ENCODE measurements at places on chromosomes 11 and 22.
A peak's percentile ranks its signal among the peaks of the same experiment; 100 is the strongest.

- DNase-seq, result no peak
Measured at GRCh38 chr11:131354251-131354701, 16.1 kb upstream of the NTM start.

GRCh38 chr11:96393753-96394348 is 4.0 kb downstream of the JRKL start:
- no peak for DNase-seq

DNA sequence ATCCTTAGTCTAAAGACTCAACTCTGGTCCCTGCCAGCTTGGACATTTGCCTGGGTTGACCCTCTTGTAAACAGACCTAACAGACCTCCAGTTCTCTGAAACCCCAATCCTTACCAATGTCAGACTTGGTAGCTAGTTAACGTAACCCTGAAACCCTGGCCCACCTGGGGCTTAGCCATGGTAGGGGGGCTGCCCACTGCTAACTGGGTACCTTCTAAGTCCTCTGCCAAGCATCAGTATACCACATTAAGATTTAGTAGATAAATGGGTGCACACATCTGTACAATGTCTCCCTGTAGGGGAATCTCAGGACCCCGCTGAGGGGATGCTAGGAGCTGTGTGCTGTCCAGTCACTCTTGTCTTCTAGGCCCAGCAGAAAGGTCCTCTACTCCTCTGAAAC is 29.9 kb upstream of the TH start:
- no peak for DNase-seq

DNA sequence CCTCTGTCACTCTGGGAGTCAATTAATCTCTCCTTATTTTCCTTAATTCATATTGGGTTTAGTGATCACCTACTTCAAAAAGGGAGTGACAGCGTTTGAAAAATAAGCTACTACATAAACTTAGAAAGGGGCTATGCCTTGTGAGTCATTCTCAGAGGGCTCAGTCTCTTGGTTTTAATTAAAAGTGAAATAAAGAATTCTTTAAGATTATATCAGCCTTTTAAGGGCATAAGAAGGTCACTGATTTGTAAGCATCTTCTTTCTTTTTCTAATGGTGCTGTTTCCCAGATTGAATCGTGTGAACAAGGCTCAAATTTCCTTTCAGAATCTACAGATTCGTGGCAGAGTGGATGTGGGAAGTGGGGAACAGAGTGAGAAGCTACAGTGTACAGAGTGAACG is 636.2 kb upstream of the CCDC90B start:
- DNase-seq, result no peak

- peak; percentile 20 for DNase-seq
Measured at GRCh38 chr11:134449713-134450112, 37.7 kb upstream of the B3GAT1 start.

DNA sequence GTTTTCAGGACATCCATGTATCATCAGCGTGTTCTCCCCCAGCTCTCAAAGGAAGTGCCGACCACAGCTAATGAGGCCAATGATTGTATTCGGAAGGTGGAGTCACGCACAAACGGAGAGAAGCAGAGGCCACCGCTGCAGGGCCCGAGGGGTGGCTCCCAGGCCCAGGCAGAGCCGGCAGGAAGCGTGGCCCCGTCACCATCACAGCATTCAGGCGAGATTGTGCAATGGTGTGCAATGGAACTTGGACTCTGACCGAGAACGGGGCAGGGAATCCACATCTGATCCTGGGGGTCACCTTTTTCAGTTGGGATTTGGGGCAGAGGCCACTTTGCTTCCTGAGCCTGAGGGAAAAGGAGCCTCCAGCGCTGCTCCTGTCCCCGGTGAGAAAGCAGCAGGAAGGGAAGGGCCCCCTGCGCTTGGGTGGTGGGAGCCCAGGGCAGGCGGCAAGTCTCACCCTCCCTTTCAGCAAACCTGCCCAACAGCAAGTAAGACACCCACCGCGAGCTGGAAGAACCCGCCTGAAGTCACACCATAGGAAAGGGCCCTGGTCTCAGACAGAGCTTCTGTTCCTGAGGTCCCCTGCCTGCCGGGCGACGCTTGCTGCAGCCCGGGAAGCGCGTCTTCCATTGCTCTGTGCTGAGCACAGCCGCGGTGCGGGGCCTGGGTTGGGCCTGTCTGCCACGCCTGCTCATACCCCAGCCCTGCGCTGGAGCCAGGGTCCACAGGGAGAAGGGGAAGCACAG is 1430.7 kb downstream of the BRD1 start:
- DNase-seq, result no peak

DNA sequence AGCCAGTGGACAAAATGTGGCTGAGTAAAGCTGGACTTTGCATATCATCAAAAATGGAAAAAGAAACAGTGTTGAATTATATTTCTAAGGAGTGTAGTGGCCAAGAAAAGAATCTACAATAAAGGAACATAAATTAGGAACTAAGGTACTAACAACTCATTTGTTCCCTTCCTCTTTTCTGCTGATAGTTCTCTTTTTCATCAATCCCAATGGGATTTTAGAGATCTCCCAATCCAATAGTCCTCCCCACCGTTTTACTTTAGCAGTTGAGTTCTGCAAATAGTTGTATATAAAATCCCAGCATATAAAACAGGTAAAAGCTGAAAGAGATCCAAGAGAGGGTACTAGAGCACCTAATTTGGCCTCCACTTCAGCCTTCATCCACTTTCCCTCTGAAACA is 2.0 kb downstream of the PRCP start:
- no peak for DNase-seq

DNA sequence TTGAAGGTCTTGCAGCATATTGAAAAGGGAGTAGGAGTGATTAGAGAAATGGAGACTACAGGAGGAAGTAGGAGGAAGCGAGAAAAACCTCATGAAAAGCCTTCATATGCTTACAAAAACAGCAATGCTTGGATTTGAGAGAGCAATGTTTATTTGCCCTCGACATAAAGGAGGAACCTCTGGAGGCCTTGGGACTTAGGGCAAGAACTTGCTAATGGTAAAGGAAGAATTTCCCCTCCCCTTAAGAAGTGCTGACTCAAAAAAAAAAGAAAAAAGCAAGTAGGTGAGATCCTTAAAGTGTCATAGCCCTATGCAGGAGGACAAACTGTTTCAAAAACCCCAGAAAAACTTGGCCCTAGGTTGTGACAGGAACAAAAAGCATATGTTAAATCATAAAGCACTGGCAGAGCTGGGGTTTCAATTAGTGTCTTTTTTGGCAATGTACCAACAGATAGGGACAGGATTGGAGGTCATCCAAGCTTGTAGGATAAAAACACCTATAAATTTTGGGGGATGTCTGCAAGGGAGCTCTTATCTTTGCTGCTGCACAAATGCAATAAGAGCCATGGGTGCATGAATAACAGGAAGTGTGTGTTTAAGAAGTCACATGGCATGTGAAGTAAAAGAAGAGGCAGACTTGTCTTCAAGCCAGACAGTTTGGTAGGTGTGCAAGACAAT is 4.9 kb downstream of the GLYAT start:
- DNase-seq, result no peak

GRCh38 chr11:26331911-26332571 is at the start of gene ANO3:
Gene ANO3 (plus strand): TSS chr11:26332130. CDS start chr11:26332276, 146 bp downstream.
- peak; percentile 79 for DNase-seq

DNA sequence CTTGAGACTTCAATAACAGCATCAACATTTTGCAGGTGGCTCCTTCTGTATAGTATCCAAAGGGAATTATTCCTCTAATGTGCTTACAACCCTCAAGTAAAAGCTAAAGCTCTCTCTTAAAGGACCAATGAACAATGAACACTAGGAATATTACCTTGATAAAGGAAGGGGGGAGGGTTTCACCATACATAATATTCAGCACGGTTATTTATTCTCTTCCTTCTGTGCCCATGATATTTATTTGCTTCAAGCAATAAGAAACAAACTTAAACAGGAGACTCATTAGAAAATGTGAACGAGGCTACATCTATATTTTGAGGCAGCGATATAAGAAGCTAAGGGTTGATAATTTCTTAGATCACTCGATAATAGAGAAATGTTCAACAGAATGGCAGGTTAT is 21.2 kb downstream of the BLID start:
- DNase-seq, result no peak

DNA sequence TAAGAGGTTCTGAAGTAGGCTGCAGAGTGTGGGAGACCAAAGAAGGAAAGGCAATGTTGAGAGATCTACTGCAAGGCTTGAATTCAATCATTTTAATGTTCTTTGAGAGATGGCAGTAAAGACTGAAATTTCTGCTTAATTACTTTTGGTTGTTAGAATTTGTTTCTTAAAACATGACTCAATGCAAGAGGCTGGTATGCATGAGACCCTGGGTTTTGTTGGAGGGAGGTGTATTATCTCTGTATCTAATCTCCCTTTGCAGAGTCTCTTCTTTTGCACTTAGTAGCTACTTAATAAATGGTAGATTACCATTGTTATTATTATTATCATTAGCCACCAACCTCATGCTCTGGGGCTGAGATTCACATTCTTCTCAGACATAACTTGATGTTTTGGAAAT is 87.4 kb upstream of the DRD2 start:
- no peak for DNase-seq

Measured in sigmoid colon (tissue), 7 donors.